ENCODE measurements at places on chromosomes 5 and 9. TPM values are rescaled to one million over a fixed set of nuclear protein-coding genes. Genes with fewer than 3 reads are reported as not detected.

STC2 gene
- total RNA-seq, result 0.65 TPM

N4BP3 gene
- 0.13 TPM for total RNA-seq

NIPAL4 gene
- not detected for total RNA-seq

SNCAIP gene
- 0.23 TPM for total RNA-seq

PCDH12 gene
- 3.0 TPM for total RNA-seq

KCNV2 gene
- total RNA-seq, result not detected

PFN3 gene
- total RNA-seq, result not detected

ARL14EPL gene
- not detected for total RNA-seq

TTC16 gene
- not detected for total RNA-seq

LPCAT1 gene
- total RNA-seq, result 8.9 TPM

CMBL gene
- total RNA-seq, result 116 TPM

CEL gene
- total RNA-seq, result 7.7 TPM

Data from left lobe of liver (tissue), 2 donors.